ENCODE measurements at places on chromosomes 7 and 10.

DNA sequence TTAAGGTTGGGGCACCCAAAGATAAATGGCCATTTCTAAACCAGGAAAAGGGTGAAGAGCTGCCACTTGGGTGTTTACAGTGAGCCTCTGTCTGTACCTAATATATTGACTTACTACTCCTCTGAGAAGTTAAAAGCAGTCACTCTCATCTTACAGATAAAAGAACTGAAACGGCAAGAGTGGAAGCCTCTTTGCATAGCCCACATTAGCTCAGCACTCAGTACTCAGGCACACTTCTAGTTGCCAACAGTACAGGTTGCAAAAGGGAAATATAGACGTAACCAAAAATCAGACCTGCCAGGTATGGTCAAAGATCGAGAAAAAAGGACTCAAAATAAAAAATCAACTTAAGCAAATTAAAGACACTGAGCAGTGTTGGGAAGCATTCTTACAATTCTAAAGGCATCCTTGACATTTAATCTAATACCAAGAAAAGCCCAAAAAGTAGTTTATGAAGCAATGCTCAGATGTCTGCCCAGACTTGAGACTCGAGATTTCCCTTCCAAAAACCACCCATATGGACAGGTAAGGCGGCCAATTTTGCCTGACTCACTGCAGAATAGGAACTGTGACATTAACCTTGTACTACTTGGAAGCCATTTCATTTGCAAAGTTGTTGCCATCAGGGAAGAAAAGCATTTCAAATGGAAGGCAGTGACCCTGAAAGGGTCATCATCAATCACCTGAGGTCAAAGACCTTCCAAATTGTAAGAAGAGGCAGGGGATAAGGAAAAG, 139.3 kb downstream of the SLC25A13 start:
- DNase-seq = no peak

- DNase-seq = no peak
These were observed 675.2 kb downstream of the LRMDA start for GRCh38 chr10:76106611-76107010.

GRCh38 chr7:68733219-68734153, 864.8 kb upstream of the AUTS2 start:
- DNase-seq = no peak

DNA sequence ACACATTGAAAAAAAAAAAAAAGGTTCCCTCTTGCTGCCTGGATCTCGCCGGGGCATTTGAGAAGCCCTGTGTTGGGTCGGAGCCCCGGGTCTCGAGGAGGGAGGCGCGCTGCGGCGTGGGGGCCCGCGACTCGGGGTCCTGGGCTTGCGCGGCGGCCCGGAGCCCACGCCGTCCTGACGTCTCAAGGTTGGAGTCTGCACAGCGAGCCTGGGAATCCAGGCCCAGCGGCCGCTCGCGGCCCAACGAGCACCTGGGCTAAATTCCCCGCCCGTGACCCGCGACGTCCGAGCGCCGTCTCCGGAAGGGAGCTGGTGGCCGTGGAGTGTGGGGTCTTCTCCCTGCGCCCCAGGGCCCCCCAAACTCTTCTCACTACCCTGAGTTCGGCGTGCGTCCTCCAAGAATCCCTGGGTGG, 1.4 kb upstream of the CTBP2 start:
- DNase-seq = no peak

DNA sequence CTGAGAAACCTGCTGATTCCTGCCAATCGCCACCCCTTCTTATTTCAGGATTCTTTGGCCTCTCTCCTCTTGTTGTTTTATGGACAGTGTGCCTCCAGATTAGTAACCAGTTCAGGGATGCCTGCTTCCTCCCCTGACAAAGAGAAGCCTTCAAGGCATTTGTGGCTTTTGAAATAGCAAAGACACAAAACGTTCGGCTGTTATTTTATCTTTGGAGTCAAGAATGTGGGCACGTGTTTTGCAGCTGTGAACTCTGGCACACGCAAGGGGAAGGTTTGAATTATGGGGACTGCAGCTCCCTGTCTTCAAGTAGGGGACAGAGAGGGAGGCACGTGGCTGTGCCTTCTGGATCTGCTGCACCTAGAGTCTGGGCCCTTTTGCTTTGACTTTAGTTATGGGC, 157.9 kb upstream of the GRB10 start:
- DNase-seq = peak; percentile 38

- DNase-seq = no peak
These were observed 166.2 kb upstream of the ASAH2 start for GRCh38 chr10:50417486-50417885.

DNA sequence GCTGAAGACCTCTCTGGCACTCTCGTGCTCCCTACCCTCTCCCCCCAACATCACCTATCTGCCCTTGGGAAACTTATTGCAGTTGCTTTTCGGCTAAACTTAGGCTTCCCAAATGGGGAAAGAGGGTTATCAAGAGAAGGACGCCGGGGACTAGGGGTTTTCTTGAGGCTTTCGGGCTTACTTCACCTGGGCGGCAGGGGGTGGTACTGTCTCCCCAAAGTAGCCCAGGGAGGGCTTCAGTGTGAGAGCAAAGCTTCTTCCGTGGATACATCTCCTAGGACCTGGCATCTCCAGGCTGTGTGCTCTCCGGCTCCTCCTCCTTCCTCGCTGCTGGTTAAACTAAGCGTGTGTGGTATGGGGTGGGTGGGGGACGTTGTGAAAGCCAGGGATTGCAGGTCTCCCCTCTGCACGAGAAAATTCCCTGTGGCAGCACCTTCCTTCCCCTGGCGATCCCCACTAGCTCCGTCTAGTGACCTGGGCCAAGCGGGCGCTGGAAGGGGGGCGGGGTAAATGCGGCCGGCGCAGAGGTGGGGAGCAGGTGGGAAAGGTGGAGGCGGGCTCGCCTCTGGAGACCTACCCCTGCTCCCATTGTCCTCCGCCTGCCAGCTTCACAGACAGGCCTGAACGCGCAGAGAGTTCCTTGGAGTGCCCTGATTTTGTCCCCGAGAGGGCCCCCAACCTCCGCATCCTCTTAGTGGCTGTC, 1.1 kb downstream of the PLXDC2 start:
- DNase-seq = peak; percentile 48

- no peak for DNase-seq
These were observed 27.2 kb upstream of the PFKFB3 start for GRCh38 chr10:6175329-6176055.

GRCh38 chr7:99619571-99620130, 2.9 kb downstream of the ZSCAN25 start:
- DNase-seq = no peak

DNA sequence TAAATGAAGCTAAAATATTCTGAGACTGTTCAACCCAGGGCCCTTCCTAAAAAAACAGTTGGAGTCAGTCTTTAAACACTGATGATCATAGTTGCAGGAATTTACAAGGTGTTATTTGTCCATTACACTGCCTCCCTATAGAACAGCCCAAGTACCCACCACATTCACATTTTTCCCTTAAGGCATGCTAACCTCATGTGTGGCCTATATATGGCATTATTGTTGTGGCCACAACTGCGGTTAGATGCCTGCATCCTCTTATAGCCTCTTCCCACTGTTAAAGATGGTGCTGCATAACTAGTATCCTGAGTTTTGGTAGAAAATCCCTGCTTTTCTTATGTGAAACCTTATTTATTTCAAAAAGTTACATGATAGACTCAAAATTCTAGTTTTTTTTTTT, 287.9 kb upstream of the SEMA3A start:
- no peak for DNase-seq

GRCh38 chr10:78291722-78292121, 258.1 kb downstream of the RPS24 start:
- no peak for DNase-seq

GRCh38 chr10:97444212-97444611, 1.6 kb downstream of the EXOSC1 start:
- DNase-seq = no peak

DNA sequence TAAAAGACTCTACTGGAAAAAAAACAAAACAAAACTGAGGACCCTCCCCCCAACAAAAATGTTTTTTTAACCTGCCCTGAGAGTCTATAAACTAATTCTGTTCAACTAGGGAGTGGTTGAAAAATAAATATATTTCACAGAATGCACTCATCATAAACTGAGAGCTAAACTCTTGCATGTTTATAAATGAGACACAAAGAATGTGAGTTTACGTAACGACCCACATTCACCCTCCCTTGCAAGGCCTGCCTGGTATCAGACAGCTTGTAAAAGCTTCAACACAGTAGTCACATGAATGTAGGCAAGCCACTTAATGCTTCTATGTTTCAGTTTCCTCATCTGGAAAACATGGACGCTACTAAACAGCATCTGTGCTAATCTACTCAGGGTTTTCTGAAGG, 50.3 kb downstream of the JAZF1 start:
- DNase-seq = peak; percentile 94

GRCh38 chr10:101397140-101397539, 43.2 kb downstream of the BTRC start:
- peak; percentile 75 for DNase-seq

- peak; percentile 51 for DNase-seq
These were observed 53.5 kb upstream of the FGL2 start for GRCh38 chr7:77253151-77253550.

GRCh38 chr7:151205730-151206129, 4.6 kb downstream of the H2BK1 start:
- DNase-seq = no peak

- DNase-seq = no peak
These were observed 88.9 kb downstream of the KCNMA1 start for GRCh38 chr10:77548671-77549070.

DNA sequence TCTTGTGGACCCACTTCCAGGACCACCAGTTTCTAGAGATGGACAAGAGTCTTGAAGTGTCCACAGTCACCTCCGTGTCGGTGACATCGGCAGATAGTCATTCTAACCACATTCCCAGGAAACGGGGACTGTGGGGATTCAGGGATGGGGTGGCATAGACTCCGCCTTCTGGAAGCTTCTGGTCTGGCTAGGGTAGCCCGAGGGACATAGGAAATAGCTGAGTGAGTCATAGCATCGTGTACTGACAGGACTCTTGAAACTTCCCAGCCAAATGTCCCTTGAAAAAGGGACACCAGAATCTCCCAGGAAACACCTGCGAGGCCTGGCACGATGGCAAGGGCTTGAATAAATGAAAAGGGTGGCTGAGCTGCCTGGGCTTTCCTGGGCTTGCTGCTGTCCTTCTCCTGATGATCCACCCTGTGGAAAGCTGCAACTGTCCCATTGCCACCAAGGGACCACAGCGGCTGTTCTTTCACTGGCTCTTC, 84.1 kb upstream of the LRRC4 start:
- no peak for DNase-seq

- no peak for DNase-seq
These were observed 10.0 kb upstream of the CPA2 start for GRCh38 chr7:130256704-130257103.

DNA sequence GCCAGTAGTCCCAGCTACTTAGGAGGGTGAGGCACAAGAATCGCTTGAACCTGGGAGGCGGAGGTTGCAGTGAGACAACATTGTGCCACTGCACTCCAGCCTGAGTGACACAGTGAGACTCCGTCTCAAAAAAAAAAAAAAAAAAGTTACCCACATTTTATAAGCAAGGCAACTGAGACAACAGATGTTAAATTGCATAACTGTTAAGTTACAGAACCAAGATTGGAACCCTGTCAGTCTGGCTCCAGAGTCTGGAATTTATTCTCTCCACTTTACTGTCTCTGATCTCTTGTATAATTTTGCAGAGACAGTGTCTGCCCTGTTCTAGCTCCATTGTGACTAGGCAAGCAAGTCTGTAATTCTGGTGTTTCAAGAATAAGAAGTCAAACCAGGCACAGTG, 6.2 kb upstream of the ITGB1 start:
- no peak for DNase-seq

GRCh38 chr10:11178606-11179515, 161.2 kb downstream of the CELF2 start:
- DNase-seq = no peak

- DNase-seq = no peak
These were observed 35.6 kb downstream of the COL13A1 start for GRCh38 chr10:69837261-69837660.

- DNase-seq = no peak
These were observed 95.5 kb upstream of the LAMB4 start for GRCh38 chr7:108225531-108226181.

DNA sequence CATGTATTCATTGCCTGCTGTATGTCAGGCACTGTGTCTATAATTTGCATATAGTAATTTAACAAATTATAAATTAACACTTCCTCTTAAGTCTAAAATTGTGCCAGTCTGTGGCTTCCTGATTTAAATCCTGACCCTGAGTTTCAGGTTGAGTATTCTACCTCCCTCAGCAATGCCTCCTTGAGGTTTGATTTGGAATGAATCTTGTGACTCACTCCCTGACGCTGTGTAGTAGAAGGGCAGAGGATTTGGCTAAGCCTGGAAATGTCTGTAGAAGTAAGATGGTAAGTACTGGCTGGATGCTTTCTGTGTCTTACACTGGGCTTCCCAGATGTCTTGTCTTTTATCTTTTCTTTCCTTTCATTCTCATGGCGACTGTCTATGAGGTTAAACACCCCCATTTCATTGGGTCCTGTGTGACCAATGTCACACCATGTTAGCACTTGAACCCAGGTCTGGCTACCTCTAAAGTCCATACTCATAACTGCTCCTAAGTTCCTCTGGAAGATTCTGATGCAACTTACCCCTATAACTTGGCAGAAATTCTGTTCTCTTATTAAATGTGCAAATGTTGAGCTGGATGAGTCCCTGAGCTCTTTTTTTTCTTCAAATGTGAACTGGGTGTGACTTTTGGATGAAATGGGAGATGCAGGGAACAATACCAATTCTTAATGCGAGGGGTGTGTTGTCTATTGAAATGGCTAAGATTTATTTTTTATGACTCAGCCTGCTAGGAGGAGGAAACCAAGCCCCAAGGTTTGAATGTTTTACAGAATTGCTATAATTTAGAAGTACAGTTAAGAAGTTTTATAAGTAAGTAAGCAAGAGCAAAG, 48.5 kb downstream of the PLCE1 start:
- peak; percentile 71 for DNase-seq

- peak; percentile 76 for DNase-seq
These were observed 509.7 kb upstream of the AKR1E2 start for GRCh38 chr10:4316161-4316810.

DNA sequence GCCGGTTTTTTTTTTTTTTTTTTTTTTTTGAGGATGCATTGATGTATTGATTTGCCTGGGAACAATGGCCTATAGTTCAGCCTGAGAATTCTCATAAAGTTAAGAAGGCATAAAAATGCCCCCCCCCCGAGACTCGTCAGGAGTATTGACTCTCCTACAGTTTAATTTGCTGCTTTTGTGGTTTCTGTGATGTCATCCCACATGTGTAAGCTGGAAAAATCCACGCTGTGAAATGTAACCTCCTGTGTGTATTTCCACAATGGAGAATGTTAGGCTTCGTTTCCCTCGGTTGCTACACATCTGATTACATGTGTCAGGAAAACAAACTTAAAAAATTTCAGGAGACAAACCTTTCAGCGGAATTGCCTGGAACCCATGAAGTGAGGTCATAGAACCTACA, 117.9 kb downstream of the FANK1 start:
- DNase-seq = peak; percentile 88

DNA sequence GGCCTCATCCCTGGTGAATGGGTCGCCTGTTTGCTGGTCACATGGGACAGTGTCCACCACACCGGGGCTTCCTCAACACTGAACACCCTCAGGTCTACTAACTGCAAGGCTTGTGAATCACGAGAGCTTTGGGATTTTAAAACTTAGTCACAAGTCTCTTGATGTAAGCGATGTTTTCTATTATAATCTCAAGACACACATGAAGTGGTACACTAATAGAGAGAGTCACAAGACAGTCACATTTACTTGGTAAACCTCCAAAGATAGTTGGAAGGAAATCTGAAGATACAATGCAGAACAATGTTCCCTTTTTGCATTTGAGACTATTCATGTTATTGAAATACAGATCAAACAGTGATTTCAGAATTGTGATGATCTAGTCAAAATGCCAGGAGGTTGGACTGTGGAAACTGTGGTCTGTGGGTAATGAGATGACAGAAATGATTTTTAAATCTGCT, 233.1 kb upstream of the KLF6 start:
- no peak for DNase-seq
